Esophagus mucosa (tissue), 1 donor: ENCODE measurements at places on chromosomes 3 and 15. TPM values are rescaled to one million over a fixed set of nuclear protein-coding genes. Genes with fewer than 3 reads are reported as not detected.

GRCh38 chr3:72308641-72309040, 523.7 kb upstream of the PROK2 start:
- ATAC-seq = no peak

DNA sequence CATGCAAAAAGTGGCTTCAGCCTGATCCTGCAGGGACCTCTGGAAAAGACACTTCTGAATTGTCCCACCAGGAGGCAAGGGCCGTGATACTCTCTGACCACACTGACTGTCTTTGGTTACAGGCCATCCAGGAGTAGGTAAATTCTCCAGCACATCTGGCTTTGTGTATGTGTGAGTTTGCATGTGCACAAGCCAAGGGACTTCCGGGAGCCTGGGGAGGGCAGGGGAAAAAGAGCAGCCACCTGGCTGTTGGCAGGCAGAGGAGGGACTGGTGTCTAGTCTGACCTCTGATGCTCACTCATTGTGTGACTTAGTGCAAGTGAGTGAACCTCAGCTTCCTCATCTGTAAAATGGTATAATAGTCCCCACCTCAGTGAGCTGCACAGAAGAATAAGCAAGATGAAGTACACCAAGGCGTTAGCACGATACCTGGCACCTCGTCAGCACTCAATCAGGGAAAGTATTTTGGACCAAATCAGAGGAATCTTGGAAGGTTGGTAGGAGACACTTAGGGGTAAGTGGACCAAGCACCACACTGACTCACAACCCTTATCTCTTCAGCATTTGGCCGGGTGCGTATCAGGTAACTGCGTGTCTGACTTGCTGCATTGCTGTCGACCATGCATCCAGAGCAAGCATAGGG, 19.1 kb downstream of the KLHL6 start:
- ATAC-seq = peak; percentile 53

- ATAC-seq = no peak
Observed at GRCh38 chr3:53258600-53259426, 3.0 kb upstream of the TKT start.

DNA sequence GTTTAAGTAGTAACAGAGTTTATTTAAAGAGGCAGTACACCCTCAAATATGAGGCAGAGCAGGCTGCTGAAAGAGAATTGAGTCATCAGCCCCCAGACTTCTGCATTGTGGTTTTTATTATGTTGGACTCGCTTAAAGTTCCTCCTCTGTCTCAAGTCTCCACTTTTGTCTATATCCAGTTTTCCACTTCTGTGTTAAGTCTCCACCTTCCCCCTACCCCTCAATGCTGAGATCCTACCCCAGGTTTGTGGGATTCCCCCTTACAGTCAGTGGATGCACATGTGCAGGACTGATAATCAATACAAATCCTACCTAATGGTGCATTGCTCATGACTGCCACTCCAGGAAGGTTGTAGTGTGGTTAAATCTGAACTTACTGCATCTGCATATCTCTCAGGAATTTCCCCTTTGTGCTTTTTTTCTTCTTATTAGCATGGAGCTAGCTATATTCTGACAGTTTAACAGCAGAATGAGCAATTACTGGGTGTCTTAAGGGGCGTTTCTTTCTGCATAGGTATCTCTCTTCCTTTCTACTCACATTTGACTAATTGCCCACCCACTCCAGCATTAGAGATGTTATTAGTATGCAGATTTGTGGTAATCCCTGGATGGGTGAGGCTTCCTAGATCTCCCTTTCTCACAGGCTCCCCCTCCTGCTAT, 11.9 kb upstream of the CD200R1L start:
- ATAC-seq = no peak

- no peak for ATAC-seq
Observed at GRCh38 chr3:22175947-22176346, 424.9 kb upstream of the ZNF385D start.

DNA sequence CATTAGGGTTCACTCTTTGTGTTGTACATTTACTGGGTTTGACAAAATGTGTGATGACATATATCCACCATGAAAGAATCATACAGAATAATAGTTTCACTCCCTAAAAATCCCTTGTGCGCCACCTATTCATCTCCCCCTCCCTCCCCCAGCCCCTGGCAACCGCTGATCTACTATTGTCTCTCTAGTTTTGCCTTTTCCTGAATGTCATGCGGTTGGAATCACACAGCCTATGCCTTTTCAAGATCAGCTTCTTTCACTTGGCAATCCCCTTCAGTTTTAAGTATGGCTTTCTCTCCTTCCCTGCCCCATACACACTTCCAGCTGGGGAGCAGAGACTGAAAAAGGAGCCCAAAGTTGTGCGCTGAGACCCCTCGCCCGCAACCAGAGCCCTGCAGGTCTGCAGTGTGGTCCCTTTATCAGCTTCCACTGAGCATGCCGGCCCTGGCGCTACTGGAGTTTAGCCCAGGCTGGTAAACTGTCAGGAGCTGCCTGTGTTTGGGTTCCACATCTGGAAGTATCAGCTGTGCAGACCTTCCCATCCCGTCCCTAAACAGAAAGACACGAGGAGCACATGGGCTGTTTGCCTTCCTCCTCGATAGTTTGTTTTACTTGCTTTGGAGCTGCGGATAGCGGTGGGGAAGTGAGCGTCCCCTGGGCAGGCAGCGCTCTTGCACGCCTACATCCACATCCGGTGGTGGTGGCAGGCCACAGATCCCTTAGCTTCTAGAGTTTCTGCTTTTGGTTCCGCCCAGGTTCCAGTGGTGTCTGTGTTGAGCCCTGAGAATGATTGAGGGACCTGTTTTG, 12.3 kb downstream of the BOC start:
- no peak for ATAC-seq

GRCh38 chr3:13525827-13526625, 22.9 kb upstream of the FBLN2 start:
- peak; percentile 27 for ATAC-seq

DNA sequence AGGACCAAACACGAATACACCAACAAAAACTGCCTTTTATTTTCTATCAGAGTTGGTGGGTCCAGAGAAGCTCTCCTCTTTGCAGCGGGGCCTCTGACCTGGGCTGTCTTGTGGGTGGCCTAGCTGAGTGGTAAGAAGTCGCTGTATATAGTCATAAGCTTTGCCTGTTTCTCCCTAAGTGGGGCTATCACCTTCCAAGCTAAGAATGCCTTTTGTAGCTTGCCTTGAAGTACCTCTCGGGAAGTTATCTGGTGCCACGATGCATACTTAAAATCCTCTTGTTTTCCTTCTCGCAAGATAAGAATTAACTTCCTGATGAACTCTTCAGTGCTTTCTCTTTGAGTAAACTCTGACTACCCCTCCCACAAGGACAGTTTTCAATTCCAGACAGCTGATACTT, 178.8 kb downstream of the SYNPR start:
- no peak for ATAC-seq

DNA sequence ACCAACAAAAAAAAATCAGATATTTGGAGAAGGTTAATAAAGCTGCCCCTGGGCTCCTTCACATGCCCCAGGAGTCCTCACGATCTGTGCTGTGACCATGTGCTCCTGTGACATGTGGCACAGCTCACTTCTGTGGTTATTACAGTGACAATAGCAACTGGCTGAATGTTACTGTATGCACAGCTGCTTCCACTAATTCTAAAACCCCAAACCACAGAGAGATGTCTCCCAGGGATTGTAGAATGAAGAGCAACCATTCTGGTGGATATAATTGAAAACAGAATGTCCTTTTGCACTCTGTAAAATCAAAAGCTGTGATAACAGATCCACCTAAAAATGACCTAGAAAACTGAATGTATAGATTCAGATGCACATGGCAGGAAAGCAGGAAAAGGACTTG, 489.2 kb upstream of the CNTN4 start:
- no peak for ATAC-seq

- no peak for ATAC-seq
Observed at GRCh38 chr15:43920815-43921214, 94.0 kb downstream of the WDR76 start.

- no peak for ATAC-seq
Observed at GRCh38 chr3:168589376-168589775, 493.7 kb upstream of the GOLIM4 start.

- no peak for ATAC-seq
Observed at GRCh38 chr3:23189187-23189586, 13.9 kb upstream of the UBE2E2 start.

DNA sequence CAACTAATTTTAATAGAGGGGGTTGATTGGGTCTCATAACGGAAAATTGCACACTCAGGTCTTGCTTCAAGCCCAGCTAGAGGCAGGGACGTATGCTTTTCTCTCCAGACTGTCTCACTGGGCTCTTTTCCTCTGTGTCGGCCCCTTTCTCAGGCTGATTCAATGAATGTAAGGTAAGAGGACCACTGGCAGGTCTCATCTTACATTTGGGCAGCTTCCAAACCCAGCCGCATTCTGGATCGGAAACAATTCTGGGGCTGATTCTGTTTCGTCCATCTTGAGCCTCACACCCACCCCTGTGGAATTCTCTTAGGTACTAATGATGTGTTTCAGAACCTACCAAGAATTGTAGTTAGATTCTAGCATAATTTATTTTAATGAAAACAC, 40.7 kb downstream of the TMEM212 start:
- no peak for ATAC-seq

DNA sequence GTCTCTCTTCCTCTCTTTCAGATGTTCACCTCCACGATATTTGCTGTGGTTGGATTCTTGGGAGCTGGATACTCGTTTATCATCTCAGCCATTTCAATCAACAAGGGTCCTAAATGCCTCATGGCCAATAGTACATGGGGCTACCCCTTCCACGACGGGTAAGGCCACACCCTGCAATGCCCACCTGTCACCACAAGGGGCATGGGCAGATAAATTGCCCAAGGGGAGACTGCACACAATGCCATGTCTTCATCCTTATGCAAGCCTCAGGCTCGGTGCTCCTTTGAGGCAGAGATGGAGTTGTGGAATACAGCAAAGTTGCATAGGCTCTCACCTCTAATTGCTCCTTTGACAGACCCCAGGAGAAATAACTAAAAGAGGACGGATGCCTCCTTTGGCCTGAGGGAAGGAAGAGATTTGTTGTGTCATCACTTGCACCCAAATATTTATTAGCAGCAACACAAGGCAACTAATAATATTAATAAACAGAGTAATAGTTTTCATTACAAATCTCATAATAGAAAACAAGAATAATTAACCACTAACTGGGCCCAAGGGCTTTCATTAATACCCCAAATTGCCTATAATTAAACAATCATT, 13.2 kb downstream of the TM4SF4 start:
- ATAC-seq = peak; percentile 39

DNA sequence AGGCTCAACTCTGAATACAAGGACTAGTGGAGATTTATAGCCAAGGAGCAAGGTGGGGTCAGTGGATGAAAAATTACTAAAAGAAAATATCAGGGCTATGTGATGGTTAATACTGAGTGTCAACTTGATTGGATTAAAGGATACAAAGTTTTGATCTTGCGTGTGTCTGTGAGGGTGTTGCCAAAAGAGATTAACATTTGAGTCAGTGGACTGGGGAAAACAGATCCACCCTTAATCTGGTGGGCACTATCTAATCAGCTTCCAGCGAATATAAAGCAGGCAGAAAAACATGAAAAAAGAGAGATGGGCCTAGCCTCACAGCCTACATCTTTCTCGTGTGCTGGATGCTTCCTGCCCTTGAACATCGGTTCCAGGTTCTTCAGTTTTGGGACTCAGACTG, 14.4 kb upstream of the SENP7 start:
- no peak for ATAC-seq

Gene ITGA11
- 0.48 TPM for total RNA-seq

Gene GABRA5
- total RNA-seq = 0.24 TPM

Gene GRK7
- not detected for total RNA-seq

Gene SMCO1
- total RNA-seq = not detected

Gene ARRDC4
- total RNA-seq = 2.9 TPM

Gene EPHB3
- 44.7 TPM for total RNA-seq

Gene PLEKHO2
- 3.9 TPM for total RNA-seq

Gene ADAMTSL3
- 1.4 TPM for total RNA-seq
